ENCODE measurements at places on chromosomes 3 and 15.

- DNase-seq = no peak
Observed at GRCh38 chr15:53034767-53035245, 244.7 kb upstream of the ONECUT1 start.

DNA sequence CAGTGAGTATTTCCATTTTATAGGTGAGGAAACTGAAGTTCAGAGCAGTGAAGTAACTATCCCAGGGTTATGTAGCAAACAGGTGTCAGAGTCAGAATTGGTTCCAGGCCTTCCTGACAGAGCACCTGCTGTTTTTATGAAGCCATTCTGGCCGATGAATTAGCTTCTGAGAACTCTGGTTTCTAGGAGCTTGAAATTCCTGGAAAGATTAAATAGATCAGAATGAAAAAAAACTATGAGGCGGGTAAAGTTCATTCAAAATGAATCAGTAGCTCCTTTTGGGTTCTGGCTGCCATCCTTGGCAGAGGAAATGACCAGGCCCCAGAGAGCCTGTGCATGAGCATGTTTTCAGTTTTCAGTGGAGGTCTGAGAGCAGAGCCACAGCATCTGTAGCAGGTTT, 59.3 kb upstream of the CFAP161 start:
- no peak for DNase-seq

DNA sequence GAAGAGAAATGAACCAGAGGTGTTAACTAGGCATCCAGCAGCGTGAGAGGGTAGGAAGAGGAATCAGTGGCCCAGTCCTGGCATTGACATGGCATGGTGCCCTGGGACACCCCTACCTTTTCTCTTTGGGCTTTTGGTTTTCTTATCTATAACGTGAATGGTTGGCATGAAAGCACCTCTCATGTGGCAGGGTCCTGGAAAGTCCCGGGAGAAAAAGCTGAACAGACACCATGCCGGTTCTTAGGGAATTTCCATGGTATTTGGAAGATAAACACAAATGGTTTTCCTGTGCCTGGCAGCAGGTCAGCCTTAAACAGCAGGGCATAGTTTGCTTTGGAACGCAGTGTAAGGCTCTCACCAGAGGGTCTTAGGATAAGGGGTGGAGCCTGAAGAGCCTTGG, 15.4 kb downstream of the ARNT2 start:
- DNase-seq = no peak

DNA sequence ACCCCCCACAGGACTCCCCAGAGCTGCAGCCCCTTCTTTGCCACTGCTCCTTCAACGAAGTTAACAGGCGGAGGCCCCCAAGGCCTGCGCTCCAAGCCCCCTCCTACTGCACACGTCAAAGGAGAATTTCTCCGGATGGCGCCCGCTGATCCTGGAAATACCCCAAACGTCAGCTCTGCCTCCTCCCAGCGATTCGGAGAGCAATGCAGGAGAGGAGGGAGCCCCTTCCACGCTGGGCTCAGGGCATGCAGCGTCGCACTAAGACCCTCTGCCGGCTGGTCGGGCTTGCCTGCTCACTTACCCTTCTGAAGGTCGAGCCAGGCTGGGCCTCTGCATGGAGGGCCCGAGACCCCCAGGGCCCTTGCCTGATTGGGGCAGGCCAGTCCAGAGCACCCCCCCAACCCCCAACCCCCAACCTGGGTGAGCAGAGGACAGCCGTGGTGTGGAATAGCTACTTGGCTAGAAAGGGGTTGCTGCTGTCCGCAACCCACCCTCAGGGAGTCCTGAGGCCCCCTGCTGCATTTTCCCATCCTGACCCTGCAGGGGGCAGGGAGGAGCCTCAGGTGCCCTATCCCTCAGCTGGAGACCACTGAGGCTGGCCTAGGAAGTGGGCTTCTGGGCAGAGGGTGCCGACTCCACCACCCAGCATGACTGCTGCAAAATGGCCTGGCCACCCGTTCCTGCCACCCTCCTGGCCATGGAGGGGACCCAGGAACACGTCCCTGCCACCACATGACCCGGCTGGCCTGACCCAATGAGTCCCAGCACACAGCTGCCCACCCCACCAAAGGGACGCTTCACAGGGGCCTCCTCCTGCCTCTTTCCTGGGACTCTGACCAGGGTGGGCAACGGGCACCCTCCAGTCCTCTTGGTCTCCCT, 976 bp downstream of the ATP2B2 start:
- no peak for DNase-seq

DNA sequence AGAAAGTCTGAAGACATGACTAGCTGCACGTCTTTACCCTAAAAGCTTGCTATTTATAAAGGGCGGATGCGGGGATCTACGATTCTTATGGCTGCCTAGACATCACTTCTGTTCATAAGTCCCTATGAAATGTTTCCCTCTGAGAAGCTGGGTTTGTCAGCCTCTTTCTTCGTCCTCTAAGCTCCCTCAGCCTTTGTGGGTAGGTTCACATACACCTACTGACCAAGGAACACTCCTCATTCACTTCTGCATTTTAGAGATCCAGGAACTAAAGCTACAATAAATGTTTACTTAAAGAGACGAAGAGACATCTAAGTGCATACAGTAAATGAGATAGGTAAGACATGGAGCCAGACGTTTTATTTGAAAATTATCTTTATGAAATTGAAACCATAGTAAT, 16.7 kb upstream of the RAMAC start:
- DNase-seq = no peak

DNA sequence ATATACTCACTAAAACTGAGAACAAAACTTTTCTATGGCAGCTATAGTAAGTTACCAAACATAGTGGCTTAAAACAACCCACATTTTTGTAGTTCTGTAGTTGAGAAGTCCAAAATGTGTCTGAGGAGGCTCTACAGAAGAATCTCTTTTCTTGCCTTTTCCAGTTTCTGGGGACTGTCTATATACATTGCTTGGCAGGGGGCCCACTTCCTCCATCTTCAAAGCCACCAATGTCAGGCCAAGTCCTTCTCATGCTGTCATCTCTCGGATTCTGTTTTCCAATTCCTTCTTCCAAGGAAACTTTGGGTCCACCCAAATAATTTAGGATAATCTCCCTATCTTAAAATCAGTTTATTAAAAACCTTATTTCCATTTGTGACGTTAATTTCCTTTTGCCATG, 92.7 kb downstream of the DLG1 start:
- DNase-seq = no peak
